ENCODE measurements at places on chromosomes 16 and 17.

DNA sequence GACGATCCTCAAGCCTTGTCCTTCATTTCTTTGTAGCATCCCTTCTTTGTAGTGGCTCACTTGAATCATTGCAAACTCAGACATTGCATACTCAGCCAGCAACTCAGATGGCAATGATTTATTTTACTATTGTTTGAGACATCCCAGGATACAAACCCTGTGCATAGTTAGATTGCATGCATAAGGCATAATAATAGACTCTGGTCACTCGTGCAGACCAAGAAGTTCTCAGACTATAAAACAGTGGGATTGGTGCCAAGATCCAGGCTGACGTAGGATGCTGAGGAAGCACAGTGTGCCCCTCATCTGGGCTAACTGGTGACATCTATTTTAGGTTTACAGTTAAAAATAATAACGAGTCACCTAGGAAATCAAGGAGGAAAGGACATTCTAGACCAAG lies 142.3 kb downstream of the PMP22 start:
- no peaks in the 10 kb centered on the region for H3K4me1 ChIP-seq
- H3K4me3 ChIP-seq: no peak overlapping the region
- no peak for DNase-seq
- H3K36me3 ChIP-seq: no peaks in the 10 kb centered on the region

GRCh38 chr17:75242461-75243042 lies 18.9 kb downstream of the GGA3 start:
- H3K36me3 ChIP-seq: peaks cover 92% of the 10 kb centered on the region
- H3K27ac ChIP-seq: no peak overlapping the region
- no peak for DNase-seq
- no peaks in the 10 kb centered on the region for H3K4me1 ChIP-seq
- H3K27me3 ChIP-seq: no peaks in the 10 kb centered on the region
- no peak overlapping the region for H3K4me3 ChIP-seq

DNA sequence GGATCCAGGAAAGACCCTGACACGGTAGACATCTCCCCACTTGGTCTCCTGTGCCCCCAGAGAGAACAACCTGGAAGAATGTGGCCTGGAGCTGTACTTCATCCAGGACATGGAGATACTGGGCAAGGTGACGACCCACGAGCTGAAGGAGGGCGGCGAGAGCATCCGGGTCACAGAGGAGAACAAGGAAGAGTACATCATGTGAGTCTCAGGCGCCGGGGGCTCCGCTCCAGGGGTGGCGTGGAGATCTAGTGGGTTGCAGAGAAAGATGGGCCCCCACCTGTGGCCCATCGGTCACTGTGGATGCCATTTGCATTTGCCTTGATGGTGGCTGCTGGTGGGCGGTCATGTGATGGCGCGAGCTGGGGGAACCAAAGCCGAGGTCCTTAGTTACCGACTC lies 14.9 kb upstream of the CLEC18A start:
- no peaks in the 10 kb centered on the region for H3K4me1 ChIP-seq
- no peak overlapping the region for H3K4me3 ChIP-seq
- H3K36me3 ChIP-seq: peaks cover 20% of the 10 kb centered on the region

GRCh38 chr16:58324792-58325191 lies 30.0 kb upstream of the PRSS54 start:
- no peaks in the 10 kb centered on the region for H3K27me3 ChIP-seq
- H3K4me3 ChIP-seq: no peak overlapping the region
- no peak overlapping the region for H3K27ac ChIP-seq
- DNase-seq: no peak

DNA sequence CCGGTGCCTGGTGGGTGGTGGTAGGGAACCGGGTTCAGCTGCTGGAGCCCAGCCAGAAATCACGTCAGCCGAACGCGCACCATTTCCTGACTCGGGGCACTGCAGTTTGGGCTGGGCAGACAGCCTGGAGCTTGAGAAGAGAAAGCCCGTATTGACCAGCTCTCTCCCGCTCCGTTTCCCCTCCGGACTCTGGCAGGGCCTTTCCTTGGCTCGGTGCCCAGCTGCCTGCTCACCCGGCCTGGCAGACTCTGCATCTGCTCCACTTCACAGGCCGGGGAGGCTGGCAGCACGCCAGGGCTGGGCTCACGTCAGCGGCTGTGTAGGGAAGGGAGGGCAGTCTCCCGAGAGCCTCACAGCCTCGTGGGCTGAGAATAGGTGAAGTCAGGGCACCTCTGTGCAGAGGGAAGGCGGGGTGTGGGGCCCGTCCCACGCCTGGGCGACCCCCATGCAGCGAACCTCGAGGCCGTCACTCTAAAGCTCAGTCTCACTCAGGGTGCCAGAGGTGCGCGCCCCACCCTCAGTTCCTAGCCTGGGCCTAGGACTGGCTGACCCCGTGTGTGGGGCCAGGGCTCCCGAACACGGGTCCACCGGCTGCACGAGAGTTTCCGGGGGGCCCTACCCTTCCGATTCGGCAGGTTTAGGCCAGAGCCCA lies 59.1 kb downstream of the OR1D5 start:
- no peaks in the 10 kb centered on the region for H3K27me3 ChIP-seq
- DNase-seq: peak; percentile 100
- H3K36me3 ChIP-seq: peaks cover 14% of the 10 kb centered on the region
- H3K27ac ChIP-seq: peak overlapping the region; percentile 79
- peaks cover 30% of the 10 kb centered on the region for H3K4me1 ChIP-seq
- H3K4me3 ChIP-seq: peak overlapping the region; percentile 39
